ENCODE measurements at places on chromosomes 4 and X.

DNA sequence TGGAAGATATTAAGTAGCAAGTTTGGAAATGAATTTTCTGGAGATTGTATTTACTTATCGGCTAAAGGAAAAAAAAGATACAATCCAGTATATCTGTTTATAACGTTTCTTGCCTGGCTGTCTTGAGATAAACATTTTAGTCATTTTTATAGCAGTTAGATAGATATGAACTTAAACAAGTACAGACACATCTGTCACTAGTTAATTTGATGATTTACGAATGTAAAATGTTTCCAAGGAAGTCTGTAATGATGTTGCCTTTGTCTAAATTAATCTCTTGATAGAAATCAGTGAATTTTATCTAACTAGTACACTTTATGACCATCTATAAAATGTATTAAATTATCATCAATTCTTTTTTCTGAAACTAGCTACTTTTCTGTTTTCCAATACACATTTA, 5.7 kb downstream of the BMPR1B start:
- no peak for DNase-seq

DNA sequence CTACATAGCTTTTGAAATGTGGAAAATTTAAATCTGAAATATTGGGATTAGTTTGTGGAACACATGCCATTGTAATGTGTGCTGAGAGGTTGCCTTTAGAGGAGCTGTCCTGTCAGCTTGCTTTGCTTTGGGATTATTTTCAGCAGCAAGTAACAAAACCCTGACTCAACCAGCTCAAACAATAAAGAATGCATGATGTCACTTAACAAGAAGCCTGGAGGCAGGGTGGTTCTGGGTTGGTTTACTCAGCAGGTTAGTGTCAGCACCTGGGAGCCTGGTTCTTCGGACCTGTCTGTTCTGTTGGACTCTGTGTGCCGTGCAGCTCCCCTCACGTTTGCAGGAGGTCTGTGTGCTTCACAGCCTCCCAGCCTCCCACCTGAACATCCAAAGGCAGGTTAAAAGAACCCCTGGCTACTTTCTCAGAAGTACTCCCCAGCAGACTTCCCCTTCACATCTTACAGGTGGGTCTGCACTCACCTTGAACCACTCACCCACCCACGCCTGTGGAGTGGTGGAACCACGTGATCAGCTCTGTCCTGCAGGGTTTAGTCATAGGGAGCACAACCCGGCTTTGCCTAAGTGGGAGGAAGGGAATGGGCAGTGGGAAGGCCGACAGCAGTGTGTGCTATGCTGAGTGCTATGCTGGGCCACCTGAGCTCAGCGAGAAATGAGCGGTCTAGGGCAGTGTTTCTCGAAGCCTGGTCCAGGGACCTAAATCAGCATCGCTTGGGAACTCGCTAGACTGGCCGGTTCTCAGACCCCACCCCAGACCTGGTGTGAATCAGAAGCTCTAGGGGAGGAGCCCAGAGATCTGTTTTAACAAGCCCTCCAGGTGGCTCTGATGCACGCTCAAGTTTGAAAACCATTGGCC, 20.4 kb downstream of the TMEM131L start:
- peak; percentile 88 for DNase-seq

GRCh38 chrX:805103-805670, 174.6 kb downstream of the SHOX start:
- DNase-seq = no peak

DNA sequence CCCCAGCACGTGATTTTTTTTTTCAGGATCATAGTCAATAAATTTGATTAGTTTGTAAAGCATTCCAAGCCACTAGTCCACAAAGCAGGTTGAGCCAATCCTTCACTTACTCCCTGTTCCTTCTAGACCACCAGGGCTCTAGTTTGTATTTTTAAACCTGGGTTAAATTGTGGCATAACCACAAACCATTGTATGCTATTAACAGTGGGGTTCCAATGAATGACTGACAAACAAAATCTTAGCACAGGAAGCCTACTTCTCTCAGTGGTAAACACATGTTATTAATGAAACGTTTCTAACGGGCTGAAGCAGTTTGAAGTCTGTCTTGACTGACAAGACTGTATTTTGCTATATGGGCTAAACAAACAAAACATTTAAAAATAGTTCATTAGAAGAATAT, 48.6 kb upstream of the GYPA start:
- no peak for DNase-seq

- DNase-seq = no peak
These were observed 33.9 kb downstream of the LRP2BP start for GRCh38 chr4:185361872-185362271.

DNA sequence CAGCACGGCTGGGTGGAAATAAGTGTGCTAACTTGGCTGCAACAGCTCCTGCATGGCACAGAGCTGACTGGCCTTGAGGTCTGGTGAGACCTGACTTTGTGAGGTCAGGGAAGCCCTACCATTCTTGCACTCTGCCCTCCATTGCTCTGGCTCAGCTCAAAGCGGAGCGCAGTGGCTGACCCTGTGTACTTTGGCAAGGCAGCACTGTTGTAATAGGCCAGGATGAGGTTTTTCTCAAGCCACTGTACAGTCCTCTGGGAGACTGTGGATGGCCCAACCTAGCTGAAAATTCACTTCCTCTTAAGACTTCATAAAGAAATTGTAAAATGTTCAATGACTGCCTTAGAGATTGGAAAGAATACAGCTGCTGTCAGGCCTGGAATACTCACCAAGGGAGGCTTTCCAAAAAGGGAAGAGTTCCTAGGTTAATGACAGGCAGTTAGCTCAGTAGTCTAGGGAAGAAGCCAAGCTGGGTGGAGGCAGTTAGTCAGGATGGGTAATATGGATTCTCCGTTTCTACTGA, 129.8 kb downstream of the GUCY2F start:
- DNase-seq = no peak

DNA sequence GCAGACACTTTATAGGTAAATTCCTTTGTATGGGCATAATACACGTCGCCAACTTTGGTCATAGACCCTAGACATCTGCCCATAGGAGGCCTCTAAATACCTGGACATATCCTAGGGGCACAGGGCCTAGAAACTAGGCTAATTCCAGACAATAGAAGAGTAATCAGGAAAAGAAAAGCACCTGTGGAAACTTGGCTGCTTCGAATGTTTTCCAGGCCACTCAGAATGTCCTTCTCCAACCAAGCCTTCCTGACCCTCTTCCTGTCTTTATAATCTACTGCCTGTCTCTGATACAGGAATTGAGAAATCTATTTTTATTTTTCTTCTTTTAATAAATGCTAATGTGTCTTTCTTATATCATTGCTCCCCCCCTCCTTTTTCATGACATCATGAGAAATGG, 493.1 kb downstream of the IL15 start:
- DNase-seq = no peak

GRCh38 chrX:151416579-151416978, 19.6 kb downstream of the VMA21 start:
- no peak for DNase-seq
